ENCODE measurements at places on chromosomes 13 and 19. TPM values are rescaled to one million over a fixed set of nuclear protein-coding genes. Genes with fewer than 3 reads are reported as not detected.

CCNA1 gene
- 4.0 TPM for total RNA-seq

LILRA1 gene
- total RNA-seq: not detected

ELANE gene
- not detected for total RNA-seq

ETHE1 gene
- total RNA-seq: 19.9 TPM

NLRP13 gene
- not detected for total RNA-seq

TMC4 gene
- total RNA-seq: 5.5 TPM

TMTC4 gene
- 42.0 TPM for total RNA-seq

RFX1 gene
- total RNA-seq: 16.1 TPM

GRCh38 chr13:91804724-91805123 is 406.3 kb downstream of the GPC5 start:
- no peaks in the 10 kb centered on the region for H3K27me3 ChIP-seq
- H3K4me3 ChIP-seq: no peak overlapping the region
- DNase-seq: no peak
- H3K36me3 ChIP-seq: no peaks in the 10 kb centered on the region

GRCh38 chr19:39406656-39407409 is at the start of gene ZFP36:
TSS of gene ZFP36 (plus strand) at chr19:39406847. CDS start at chr19:39406905, 58 bp downstream.
- H3K27me3 ChIP-seq: no peaks in the 10 kb centered on the region
- DNase-seq: no peak
- H3K36me3 ChIP-seq: peaks cover 5% of the 10 kb centered on the region
- H3K4me1 ChIP-seq: peaks cover 30% of the 10 kb centered on the region
- H3K27ac ChIP-seq: peak within 1 kb of the TSS; percentile 56

DNA sequence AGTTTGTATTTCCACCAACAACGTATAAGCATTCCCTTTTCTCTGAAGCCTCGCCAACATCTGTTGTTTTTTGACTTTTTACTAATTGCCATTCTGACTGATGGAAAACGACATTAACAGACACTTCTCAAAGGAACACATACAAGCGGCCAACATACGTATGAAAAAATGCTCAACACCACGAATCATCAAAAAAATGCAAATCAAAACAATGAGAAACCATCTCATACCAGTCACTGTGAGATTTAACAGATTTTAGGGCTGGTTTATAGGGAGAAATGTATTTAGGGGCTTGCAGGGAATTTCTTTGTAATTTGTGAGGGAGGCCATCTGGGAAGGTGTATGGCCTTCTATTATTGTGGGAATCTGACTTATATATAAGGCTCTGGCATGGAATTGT is 2.8 kb upstream of the DZIP1 start:
- H3K4me1 ChIP-seq: peaks cover 5% of the 10 kb centered on the region
- H3K4me3 ChIP-seq: no peak overlapping the region
- H3K36me3 ChIP-seq: no peaks in the 10 kb centered on the region

DNA sequence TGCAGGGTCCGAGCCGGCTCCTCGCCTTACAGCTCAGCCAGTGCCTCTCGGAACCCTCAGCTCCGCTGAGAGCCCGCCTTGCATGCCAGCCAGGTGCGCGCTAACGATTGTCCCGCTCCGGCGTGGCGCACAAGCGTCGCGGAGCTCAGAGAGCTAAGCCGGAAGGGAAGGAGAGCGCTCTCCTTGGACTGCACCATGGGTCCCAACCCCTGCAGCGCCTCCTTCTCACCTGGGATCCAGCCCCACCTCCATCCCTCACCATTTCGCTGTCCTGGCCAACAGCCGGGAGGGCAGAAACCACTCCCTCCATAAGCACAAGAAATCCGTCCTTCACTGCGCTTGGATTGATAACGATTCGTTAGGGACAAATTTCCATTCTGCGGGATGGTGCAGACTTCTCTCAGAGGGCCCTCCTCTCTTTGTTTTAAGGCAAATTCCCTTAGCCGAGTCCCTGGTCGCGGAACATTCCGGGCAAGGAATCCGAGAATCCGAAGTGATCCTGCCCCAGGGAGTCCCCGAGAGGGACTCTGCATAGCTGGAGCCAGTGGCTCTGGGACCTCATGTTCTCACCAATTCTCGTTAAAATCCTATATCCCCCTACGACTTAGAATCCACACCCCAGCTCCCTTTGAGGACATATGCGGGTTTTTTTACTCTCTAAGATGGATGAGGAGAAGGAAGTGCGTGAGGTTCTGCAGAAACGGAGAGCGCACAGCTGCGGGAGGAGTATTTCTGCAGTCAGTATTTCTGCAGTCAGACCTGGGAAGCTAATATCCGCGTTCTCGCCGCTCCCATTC is 2.8 kb downstream of the GSX1 start:
- H3K27me3 ChIP-seq: peaks cover 100% of the 10 kb centered on the region
- H3K4me1 ChIP-seq: peaks cover 10% of the 10 kb centered on the region
- H3K36me3 ChIP-seq: no peaks in the 10 kb centered on the region
- peak overlapping the region; percentile 44 for H3K4me3 ChIP-seq
- H3K27ac ChIP-seq: no peak overlapping the region
- DNase-seq: no peak

DNA sequence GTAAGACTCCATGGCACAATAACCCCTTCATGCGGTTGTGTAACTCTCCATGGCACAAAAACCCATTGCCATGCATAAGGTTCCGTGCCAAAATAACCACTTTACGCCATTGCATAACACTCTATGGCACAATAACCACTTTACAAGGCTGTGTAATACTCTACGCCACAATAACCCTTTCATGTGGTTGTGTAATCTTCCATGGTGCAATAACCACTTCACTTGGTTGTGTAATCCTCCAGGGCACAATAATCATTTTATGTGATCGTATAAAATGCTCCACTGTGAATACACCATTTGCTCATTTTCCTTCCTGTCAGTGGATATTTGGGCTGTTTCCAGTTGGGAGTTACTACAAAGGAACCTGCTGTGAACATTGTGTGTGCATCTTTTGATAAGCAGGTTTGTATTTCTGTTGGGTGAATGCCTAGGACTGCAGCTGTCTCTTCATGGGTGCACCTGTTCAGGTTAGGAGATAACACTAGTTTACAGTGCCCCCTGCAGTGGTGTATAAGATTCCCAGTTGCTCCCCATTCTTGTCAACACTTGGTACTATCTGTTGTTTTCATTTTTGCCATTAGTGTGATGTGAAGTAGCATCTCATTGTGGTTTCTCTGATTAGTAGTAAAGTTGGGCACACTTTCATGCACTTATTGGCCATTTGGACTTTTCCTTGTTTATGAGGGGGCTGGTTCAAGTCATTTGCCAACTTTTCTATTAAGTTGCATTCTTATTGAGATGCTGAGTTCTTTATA is 21.1 kb upstream of the ZSCAN18 start:
- no peak overlapping the region for H3K4me3 ChIP-seq
- no peak for DNase-seq
- no peaks in the 10 kb centered on the region for H3K27me3 ChIP-seq
- no peaks in the 10 kb centered on the region for H3K4me1 ChIP-seq
- H3K27ac ChIP-seq: no peak overlapping the region
- H3K36me3 ChIP-seq: no peaks in the 10 kb centered on the region

- no peak overlapping the region for H3K27ac ChIP-seq
- H3K4me3 ChIP-seq: no peak overlapping the region
- no peaks in the 10 kb centered on the region for H3K27me3 ChIP-seq
These were observed 6.2 kb downstream of the ZNF446 start for GRCh38 chr19:58482372-58482771.

- no peak for DNase-seq
- H3K27me3 ChIP-seq: no peaks in the 10 kb centered on the region
- H3K27ac ChIP-seq: no peak overlapping the region
- no peaks in the 10 kb centered on the region for H3K4me1 ChIP-seq
- H3K36me3 ChIP-seq: no peaks in the 10 kb centered on the region
These were observed 15.2 kb downstream of the COL5A3 start for GRCh38 chr19:9995084-9995483.

- H3K36me3 ChIP-seq: no peaks in the 10 kb centered on the region
- H3K27ac ChIP-seq: no peak overlapping the region
- no peaks in the 10 kb centered on the region for H3K4me1 ChIP-seq
- H3K4me3 ChIP-seq: no peak overlapping the region
- no peaks in the 10 kb centered on the region for H3K27me3 ChIP-seq
- DNase-seq: no peak
These were observed 29.2 kb downstream of the TUBA3C start for GRCh38 chr13:19152403-19152802.

GRCh38 chr13:59452189-59452890 is 711.4 kb downstream of the DIAPH3 start:
- no peak for DNase-seq
- H3K4me3 ChIP-seq: no peak overlapping the region
- no peak overlapping the region for H3K27ac ChIP-seq
- no peaks in the 10 kb centered on the region for H3K27me3 ChIP-seq

- H3K4me3 ChIP-seq: no peak overlapping the region
- peaks cover 4% of the 10 kb centered on the region for H3K36me3 ChIP-seq
- peaks cover 37% of the 10 kb centered on the region for H3K4me1 ChIP-seq
- no peak for DNase-seq
These were observed 11.2 kb downstream of the ACTN4 start for GRCh38 chr19:38658462-38659306.

DNA sequence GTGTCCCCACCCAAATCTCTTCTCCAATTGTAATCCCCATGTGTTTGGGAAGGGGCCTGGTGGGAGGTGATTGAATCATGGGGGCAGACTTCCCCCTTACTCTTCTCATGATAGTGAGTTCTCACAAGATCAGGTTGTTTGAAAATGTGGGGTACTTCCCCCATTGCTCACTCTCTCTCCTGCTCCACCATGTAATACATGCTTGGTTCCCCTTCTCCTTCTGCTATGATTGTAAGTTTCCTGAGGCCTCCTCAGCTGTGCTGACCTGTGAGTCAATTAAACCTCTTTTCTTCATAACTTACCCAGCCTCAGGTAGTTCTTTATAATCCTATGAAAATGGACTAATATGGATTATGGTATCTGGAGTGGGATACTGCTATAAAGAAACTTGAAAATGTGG is 24.1 kb downstream of the ING1 start:
- H3K4me3 ChIP-seq: no peak overlapping the region
- H3K36me3 ChIP-seq: no peaks in the 10 kb centered on the region
- no peak overlapping the region for H3K27ac ChIP-seq

DNA sequence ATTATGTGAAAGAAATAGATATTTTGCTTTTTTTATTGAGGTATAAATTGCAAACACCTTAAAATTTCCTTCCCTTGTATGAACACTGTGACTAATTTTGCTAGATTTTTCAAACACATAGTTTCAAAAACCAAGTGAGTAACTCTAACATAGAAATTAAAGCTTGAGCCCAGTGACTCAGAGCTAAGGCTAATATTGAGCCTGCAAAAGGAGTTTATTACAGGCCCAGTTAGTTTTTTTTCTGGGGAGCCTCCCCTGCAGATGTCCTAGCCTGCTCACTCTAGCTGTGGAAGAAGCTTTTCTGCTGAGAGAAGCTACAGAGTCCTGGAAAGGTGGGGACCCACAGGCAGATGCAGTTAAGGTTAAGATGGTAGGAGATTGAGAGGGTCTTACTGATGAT is 3.4 kb downstream of the ZNF430 start:
- DNase-seq: no peak
- no peaks in the 10 kb centered on the region for H3K4me1 ChIP-seq
- no peak overlapping the region for H3K4me3 ChIP-seq
- no peaks in the 10 kb centered on the region for H3K27me3 ChIP-seq

DNA sequence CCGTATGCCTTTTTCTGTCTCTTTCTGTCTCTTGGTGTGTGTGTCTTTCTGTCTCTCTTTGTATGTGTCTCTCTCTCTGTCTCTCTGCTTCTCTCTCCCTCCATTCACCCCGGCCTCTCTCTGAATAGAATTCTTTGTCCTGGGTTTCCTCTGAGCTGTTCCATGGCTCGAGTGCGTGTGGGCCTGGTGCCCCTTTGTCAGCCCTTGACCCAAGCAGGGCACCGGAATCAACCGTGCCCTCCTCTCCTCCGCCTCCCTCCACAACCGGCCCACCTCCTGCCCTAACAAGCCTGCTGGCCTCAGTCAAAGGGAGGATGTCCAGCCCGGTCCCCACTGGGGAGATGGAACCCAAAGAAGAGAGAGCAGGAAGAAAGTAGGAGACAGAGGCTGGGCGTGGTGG is 3.2 kb downstream of the AXL start:
- H3K4me1 ChIP-seq: peaks cover 27% of the 10 kb centered on the region
- H3K4me3 ChIP-seq: no peak overlapping the region
- H3K27ac ChIP-seq: no peak overlapping the region
- no peaks in the 10 kb centered on the region for H3K27me3 ChIP-seq

GRCh38 chr19:4754248-4754647 is 30.6 kb upstream of the DPP9 start:
- peaks cover 4% of the 10 kb centered on the region for H3K27me3 ChIP-seq
- no peak overlapping the region for H3K4me3 ChIP-seq
- H3K36me3 ChIP-seq: no peaks in the 10 kb centered on the region
- H3K27ac ChIP-seq: no peak overlapping the region
- DNase-seq: no peak
- peaks cover under 1% of the 10 kb centered on the region for H3K4me1 ChIP-seq

- no peaks in the 10 kb centered on the region for H3K27me3 ChIP-seq
- H3K27ac ChIP-seq: no peak overlapping the region
- H3K4me1 ChIP-seq: no peaks in the 10 kb centered on the region
- no peak for DNase-seq
- H3K4me3 ChIP-seq: no peak overlapping the region
These were observed 1266.2 kb downstream of the SLITRK5 start for GRCh38 chr13:88937384-88937783.

- H3K4me1 ChIP-seq: no peaks in the 10 kb centered on the region
- H3K4me3 ChIP-seq: no peak overlapping the region
- H3K36me3 ChIP-seq: no peaks in the 10 kb centered on the region
- H3K27me3 ChIP-seq: no peaks in the 10 kb centered on the region
These were observed 478.4 kb downstream of the TSHZ3 start for GRCh38 chr19:30870876-30871275.

DNA sequence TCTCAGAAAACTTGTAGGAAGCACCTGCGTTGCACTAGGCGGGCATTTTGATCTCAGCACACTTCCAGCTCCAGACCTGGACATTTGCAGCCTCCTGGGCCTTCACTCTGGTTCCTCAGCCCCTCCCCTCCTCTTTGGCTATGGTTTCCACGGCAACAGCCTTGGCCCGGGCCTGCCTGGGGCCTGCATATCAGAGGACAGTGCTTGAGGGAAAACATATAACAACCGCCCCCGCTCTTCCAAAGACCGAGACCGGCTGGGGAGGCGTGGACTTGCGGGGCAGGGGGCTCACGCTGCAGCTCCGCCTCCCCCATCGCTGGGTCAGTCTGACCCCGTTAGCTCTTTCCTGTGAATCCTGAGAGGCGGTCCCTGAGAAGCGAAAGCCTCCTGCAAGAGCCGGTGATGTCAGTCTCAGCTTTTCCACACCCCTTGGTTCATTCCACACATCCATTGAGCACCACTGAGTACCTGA is 125.7 kb upstream of the PEG3 start:
- no peak overlapping the region for H3K27ac ChIP-seq
- no peak overlapping the region for H3K4me3 ChIP-seq

GRCh38 chr13:38518328-38518727 is 168.5 kb upstream of the FREM2 start:
- no peak for DNase-seq
- peaks cover 9% of the 10 kb centered on the region for H3K4me1 ChIP-seq
- H3K27me3 ChIP-seq: no peaks in the 10 kb centered on the region
- H3K4me3 ChIP-seq: no peak overlapping the region
- no peaks in the 10 kb centered on the region for H3K36me3 ChIP-seq
- peak overlapping the region; percentile 68 for H3K27ac ChIP-seq
